ENCODE measurements at places on chromosomes 6 and 20. TPM values are rescaled to one million over a fixed set of nuclear protein-coding genes. Genes with fewer than 3 reads are reported as not detected.
A peak's percentile ranks its signal among the peaks of the same experiment; 100 is the strongest.

BNIP5 gene
- total RNA-seq = not detected

GRCh38 chr6:157798851-157799250, 24.2 kb upstream of the SNX9 start:
- H3K27ac ChIP-seq = no peak overlapping the region
- DNase-seq = no peak
- no peaks in the 10 kb centered on the region for H3K4me1 ChIP-seq
- no peak overlapping the region for H3K4me3 ChIP-seq

- H3K27me3 ChIP-seq = no peaks in the 10 kb centered on the region
- no peak for DNase-seq
- H3K4me1 ChIP-seq = no peaks in the 10 kb centered on the region
- H3K27ac ChIP-seq = no peak overlapping the region
Measured at GRCh38 chr20:9507544-9508239, 6.7 kb upstream of the LAMP5 start.

- DNase-seq = no peak
- no peaks in the 10 kb centered on the region for H3K36me3 ChIP-seq
- H3K27me3 ChIP-seq = no peaks in the 10 kb centered on the region
- H3K4me1 ChIP-seq = no peaks in the 10 kb centered on the region
- H3K4me3 ChIP-seq = no peak overlapping the region
- H3K27ac ChIP-seq = no peak overlapping the region
Measured at GRCh38 chr20:57904314-57905105, 194.7 kb upstream of the PMEPA1 start.

GRCh38 chr6:98525860-98526259, 308.5 kb upstream of the POU3F2 start:
- H3K36me3 ChIP-seq = no peaks in the 10 kb centered on the region
- no peaks in the 10 kb centered on the region for H3K27me3 ChIP-seq
- H3K4me3 ChIP-seq = no peak overlapping the region
- no peak for DNase-seq
- H3K4me1 ChIP-seq = no peaks in the 10 kb centered on the region

- H3K27ac ChIP-seq = no peak overlapping the region
- no peak for DNase-seq
- no peak overlapping the region for H3K4me3 ChIP-seq
- no peaks in the 10 kb centered on the region for H3K4me1 ChIP-seq
Measured at GRCh38 chr20:10910535-10911178, 236.9 kb upstream of the JAG1 start.

HLA-A gene
- 2,115 TPM for total RNA-seq

ZSCAN9 gene
- 3.4 TPM for total RNA-seq

GRCh38 chr6:42315991-42316970, 98.6 kb upstream of the MRPS10 start:
- no peak overlapping the region for H3K27ac ChIP-seq
- H3K4me3 ChIP-seq = no peak overlapping the region
- H3K4me1 ChIP-seq = peaks cover 39% of the 10 kb centered on the region

DNA sequence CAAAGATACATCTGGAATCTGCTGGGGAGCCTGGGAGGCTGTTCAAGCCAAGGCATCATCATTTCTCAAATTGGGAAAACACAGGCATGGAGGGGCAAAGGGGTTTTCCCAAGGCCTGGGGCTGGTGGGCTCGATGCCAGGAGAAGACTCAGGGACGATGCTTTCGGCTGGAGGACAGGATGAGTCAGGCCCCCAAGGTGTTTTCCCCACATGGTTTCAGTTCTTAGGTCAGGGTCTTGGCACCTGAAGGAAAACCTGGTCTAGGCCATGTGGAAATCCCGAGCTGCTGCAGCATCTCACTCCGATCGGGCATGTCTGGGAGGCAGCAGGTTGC, 348.1 kb downstream of the CDC5L start:
- no peak for DNase-seq
- no peaks in the 10 kb centered on the region for H3K4me1 ChIP-seq
- H3K36me3 ChIP-seq = no peaks in the 10 kb centered on the region
- no peak overlapping the region for H3K27ac ChIP-seq
- H3K27me3 ChIP-seq = no peaks in the 10 kb centered on the region

BCL2L1 gene
- total RNA-seq = 20.3 TPM

DNA sequence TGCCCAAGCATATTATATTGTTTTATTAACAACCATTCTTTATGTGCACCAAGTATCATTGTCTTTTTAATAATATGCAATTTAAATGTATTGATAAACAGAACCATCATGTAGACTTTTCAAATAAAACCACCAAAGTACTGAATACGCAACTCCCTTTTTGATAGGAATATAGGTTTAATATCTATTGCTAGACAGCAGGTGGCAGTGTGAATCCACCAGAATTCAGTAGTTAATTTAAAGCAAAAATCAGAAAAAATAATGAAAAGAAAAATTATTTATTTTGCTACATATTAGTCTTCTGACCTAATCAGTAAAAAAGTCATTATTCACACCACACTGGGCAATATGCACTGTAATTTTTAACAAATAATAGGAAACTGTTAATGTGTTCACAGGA, 143.7 kb downstream of the KLHL32 start:
- no peaks in the 10 kb centered on the region for H3K27me3 ChIP-seq
- H3K4me1 ChIP-seq = no peaks in the 10 kb centered on the region
- DNase-seq = peak; percentile 9

LAMA4 gene
- total RNA-seq = not detected

GRCh38 chr6:137401088-137401487, 93.1 kb downstream of the OLIG3 start:
- no peak overlapping the region for H3K4me3 ChIP-seq
- no peak for DNase-seq
- no peaks in the 10 kb centered on the region for H3K27me3 ChIP-seq
- peaks cover 7% of the 10 kb centered on the region for H3K4me1 ChIP-seq

HLA-DQA1 gene
- 6.7 TPM for total RNA-seq

GRCh38 chr20:38084425-38084951, 50.9 kb downstream of the RPRD1B start:
- no peak overlapping the region for H3K27ac ChIP-seq
- peaks cover 46% of the 10 kb centered on the region for H3K36me3 ChIP-seq
- no peak overlapping the region for H3K4me3 ChIP-seq
- no peak for DNase-seq

GRCh38 chr6:161233986-161234661, 39.7 kb downstream of the AGPAT4 start:
- H3K27ac ChIP-seq = no peak overlapping the region
- no peaks in the 10 kb centered on the region for H3K27me3 ChIP-seq
- no peaks in the 10 kb centered on the region for H3K4me1 ChIP-seq
- H3K4me3 ChIP-seq = no peak overlapping the region

GPR6 gene
- not detected for total RNA-seq

PLG gene
- 0.73 TPM for total RNA-seq

Data from CD4-positive, alpha-beta memory T cell (primary cell).